ENCODE measurements at places on chromosomes 16 and 17. TPM values are rescaled to one million over a fixed set of nuclear protein-coding genes. Genes with fewer than 3 reads are reported as not detected.

Gene FSCN2
- total RNA-seq: 0.99 TPM

Gene NCOR1
- 112 TPM for total RNA-seq

Gene VMP1
- total RNA-seq: 203 TPM

Gene NAGLU
- total RNA-seq: 9.5 TPM

GRCh38 chr16:87457709-87458423, 35.0 kb downstream of the ZCCHC14 start:
- no peak for DNase-seq

GRCh38 chr17:72682605-72683004, 409.9 kb downstream of the SLC39A11 start:
- DNase-seq: no peak

- DNase-seq: no peak
Measured at GRCh38 chr16:23836404-23837311, 875 bp downstream of the PRKCB start.

DNA sequence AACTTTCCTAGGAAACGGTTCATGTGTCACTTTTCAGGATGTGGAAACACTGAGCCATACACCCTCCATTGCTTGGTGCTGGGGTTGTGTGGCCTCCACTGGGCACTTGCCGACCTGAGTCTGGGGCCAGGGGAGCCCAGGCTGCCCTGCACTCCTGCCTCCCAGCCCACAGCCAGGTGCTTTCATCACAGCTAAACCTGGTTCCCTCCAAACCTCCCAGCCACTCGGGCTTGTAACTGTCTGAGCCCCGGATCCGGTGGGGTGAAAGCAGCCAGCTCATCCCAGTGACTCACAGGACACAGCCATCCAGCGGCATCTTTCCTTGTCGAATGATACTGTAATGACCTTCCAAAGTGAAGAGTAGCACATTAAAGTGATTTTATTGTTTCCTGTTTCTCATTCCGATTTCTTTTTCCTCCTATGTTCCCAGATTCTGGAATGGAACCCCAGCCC, 19.8 kb downstream of the CARHSP1 start:
- DNase-seq: no peak

DNA sequence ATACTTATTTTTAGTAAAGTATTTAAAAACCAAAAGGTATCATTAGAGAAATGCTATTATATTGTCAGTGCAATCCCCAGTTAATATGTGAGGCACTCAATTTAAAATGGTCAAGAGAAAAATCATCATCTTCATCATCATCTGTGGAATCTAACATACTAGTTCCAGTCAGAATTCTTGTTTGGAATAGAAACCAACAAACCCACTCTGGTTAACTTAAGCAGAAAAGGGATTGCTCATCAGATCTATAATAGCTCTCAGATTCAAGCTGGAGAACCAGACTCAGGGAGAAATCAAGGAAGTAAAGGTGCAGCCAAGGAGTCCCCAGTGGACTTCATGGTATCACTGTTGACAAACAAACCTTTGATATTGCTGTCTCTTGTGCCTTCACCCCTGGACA, 43.7 kb upstream of the KCNJ16 start:
- DNase-seq: no peak
